ENCODE measurements at places on chromosomes 16 and 17.

DNA sequence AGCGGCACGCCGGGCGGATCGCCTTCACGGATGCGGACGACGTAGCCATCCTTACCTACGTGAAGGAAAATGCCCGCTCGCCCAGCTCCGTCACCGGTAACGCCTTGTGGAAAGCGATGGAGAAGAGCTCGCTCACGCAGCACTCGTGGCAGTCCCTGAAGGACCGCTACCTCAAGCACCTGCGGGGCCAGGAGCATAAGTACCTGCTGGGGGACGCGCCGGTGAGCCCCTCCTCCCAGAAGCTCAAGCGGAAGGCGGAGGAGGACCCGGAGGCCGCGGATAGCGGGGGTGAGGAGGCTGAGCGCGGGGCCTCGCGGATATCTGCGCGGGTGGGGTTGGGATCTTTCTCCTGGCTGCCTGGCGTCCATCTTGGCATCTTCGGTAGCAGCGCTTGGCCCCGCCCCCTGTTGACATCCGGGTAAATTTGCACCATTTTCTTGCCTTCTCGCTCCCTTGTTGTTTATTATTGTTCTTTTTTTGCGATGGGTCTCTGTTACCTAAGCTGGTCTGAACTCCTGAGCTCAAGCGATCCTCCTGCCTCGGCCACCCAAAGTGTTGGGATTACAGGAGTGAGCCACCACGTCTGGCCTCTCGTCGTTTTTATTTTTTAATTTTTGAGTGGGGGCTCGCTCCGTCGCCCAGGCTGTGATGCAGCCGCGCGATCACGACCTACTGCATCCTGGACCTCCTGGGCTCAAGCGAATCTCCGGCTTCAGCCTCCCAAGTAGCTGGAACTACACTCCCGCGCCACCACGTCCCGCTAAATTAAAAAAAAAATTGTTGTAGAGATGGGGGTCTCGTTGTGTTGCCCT lies 898 bp downstream of the TERF2IP start:
- peak; percentile 78 for DNase-seq

GRCh38 chr17:49575679-49576087 lies at the start of gene NXPH3:
Gene NXPH3 (plus strand): TSS chr17:49575871. CDS start chr17:49576220, 349 bp downstream.
- DNase-seq: peak; percentile 62

GRCh38 chr16:85525420-85526184 lies 87.5 kb upstream of the GSE1 start:
- DNase-seq: no peak

DNA sequence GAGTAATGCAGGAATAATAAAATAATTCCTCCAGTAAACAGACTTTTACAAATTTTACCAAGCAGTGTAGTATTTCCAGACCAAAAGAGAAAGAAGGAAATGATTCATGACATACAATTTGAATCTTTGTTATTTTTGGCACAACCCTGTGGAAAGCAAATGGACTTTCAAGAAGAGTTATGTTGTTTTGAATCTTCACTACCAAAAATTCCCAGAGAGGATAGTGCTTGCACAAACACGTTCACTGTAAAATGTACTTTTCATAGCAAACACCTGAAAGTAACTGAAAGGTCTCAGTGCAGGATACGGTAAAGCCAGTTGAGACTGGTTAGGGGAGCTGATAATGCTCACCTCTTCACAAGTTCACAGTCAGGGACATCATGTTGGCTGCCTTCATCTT lies 107.1 kb downstream of the USP22 start:
- no peak for DNase-seq

GRCh38 chr16:2459647-2460390 lies at the start of gene TEDC2:
Gene TEDC2 (plus strand): TSS chr16:2460109. CDS start chr16:2460145, 36 bp downstream.
- peak; percentile 93 for DNase-seq

DNA sequence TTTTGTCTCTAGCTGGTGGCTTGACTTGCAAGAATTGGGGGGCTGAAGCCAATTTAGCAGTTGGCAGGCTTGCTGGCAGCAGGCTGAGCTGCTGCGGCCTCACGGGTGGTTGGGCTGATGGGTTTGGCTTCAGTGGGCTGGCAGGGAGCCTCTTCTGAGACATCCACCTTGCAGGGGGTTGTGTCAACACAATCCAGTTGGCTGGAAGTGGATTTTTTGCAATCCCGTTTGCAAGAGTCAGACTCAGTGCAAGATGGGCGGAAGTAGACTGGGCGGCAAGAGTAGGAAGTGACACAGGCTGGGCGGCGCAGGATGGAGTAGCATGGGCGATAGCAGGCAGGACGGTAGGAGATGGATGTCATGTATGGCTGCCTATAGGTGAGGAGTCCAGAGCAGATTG lies 1.5 kb downstream of the KRTAP16-1 start:
- DNase-seq: no peak

- DNase-seq: no peak
Observed at GRCh38 chr17:58641887-58642311, 49.9 kb downstream of the TEX14 start.

- DNase-seq: no peak
Observed at GRCh38 chr17:42291129-42291528, 2.8 kb downstream of the STAT5A start.

GRCh38 chr16:75060723-75061122 lies 55.9 kb downstream of the LDHD start:
- no peak for DNase-seq

DNA sequence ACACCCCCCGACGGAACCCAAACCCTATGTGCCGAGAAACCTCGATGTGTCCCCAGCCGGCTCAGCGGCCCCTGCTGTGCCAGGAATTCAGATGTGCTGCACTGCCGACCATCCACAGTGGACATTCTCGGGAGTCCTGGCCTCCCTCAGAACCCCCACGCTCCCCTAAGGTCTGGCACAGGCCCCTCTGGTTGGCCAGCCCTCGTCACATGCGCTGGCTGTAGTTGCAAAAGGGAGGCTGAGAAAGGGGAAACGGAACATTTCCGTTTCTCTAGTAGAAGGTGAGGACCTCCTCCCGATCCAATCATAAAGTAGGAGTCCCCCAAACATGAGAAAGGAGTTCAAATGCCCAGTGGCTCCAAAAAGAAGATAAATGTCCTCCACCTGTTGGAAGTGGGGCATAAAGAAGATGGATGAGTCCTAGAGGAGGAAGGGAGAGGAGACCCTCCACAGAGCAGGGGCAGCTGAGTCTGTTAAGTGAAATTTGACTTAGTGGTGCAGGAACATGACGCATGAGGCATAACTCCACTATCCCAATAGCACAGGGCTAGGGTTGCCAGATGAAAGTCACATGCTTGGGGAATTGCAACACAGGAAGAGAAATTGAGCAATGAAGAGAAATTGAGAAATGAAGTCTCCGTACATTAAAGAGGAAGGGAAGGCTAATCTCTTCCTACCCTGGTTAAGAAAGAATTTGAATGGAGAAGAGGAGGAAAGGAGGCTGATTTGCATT lies 49.3 kb upstream of the WSB1 start:
- no peak for DNase-seq

DNA sequence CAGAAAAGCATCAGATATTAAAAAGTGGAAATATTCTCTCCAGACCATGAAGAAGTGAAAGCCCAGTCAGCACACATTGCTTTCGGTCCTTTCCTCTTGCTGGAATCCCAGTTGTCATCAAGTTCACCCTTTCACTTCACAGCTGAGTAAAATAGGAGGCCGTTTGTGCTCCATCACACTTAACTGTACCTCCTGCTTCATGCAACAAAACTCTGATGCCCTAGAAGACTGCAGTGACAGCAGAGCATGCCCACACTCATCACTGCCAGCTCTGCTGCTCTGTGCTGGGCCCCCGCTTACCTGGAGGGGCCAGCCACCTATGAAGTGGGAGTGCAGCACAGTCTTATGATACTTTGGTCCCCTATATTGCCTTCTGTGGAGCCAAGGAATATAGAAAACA lies 62.5 kb downstream of the N4BP1 start:
- no peak for DNase-seq

DNA sequence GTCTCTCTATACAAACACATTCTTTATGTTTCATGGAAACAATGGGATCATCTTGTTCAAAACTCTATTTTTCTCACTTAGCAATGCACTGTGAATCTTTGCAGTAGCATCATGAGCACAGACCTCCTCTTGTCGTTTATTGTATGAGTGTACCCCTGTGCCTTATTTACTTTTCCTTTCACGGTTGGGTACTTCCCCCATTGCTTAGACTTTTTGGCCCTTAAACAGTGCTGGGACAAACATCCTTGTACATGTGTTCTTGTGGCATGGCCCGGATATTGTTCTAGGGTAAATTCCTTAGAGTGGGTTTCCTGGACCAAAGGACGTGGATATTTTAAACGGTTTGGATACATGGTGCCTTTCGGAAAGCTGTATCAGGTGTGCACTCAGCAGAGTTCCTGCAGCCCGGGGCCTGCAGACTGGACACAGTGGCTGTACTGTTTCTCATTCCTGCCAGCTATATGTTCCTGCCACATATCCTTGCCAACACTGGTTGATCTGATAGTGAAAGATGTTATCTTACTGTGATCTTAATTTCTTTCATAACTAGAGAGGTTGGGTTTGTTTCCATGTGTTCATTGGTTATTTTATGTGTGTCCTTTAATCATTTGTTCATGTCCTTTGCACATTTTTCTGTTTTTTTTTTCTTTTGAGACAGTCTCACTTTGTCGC lies 111.1 kb downstream of the OR1D5 start:
- no peak for DNase-seq

GRCh38 chr17:17071531-17072360 lies 29.5 kb downstream of the MPRIP start:
- no peak for DNase-seq

- DNase-seq: no peak
Observed at GRCh38 chr16:1258225-1258600, 2.3 kb downstream of the TPSD1 start.

- DNase-seq: no peak
Observed at GRCh38 chr16:982145-983043, 824 bp downstream of the SOX8 start.

DNA sequence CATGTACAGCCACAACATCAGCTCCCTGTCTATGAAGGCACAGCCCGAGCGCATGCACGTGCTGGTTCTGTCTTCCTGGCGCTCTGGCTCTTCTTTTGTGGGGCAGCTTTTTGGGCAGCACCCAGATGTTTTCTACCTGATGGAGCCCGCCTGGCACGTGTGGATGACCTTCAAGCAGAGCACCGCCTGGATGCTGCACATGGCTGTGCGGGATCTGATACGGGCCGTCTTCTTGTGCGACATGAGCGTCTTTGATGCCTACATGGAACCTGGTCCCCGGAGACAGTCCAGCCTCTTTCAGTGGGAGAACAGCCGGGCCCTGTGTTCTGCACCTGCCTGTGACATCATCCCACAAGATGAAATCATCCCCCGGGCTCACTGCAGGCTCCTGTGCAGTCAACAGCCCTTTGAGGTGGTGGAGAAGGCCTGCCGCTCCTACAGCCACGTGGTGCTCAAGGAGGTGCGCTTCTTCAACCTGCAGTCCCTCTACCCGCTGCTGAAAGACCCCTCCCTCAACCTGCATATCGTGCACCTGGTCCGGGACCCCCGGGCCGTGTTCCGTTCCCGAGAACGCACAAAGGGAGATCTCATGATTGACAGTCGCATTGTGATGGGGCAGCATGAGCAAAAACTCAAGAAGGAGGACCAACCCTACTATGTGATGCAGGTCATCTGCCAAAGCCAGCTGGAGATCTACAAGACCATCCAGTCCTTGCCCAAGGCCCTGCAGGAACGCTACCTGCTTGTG lies 10.7 kb downstream of the CHST4 start:
- DNase-seq: no peak

GRCh38 chr17:35900708-35901480 lies 20.7 kb upstream of the CCL5 start:
- no peak for DNase-seq

GRCh38 chr17:2397247-2398171 lies 3.4 kb downstream of the MNT start:
- DNase-seq: no peak

DNA sequence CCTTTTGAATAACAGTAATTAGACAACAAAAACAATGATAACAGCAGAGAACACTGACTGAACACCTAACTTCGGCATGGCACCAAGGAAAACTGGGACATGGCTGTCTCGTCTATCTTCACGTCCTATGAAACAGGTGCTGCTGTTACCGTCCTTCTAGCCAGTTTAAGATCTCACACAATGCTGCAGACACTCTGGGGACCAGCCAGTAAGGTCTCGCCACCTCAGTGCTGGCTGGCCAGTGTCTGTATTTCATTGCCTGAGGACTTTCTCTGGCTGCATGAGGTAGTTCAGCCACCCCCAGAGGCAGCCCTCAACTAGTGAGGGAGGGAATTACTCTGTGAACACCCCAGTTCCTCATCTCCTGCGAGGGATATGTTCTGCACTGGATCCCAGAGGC lies 57.6 kb downstream of the AMFR start:
- no peak for DNase-seq

All from stimulated activated CD4-positive, alpha-beta T cell treated with anti-CD3 and anti-CD28 coated beads, Interleukin-15, amount 100 ng/mL, for 1 hour (primary cell).